Amniotic epithelial cell (primary cell): ENCODE measurements at places on chromosomes 13 and 19.

DNA sequence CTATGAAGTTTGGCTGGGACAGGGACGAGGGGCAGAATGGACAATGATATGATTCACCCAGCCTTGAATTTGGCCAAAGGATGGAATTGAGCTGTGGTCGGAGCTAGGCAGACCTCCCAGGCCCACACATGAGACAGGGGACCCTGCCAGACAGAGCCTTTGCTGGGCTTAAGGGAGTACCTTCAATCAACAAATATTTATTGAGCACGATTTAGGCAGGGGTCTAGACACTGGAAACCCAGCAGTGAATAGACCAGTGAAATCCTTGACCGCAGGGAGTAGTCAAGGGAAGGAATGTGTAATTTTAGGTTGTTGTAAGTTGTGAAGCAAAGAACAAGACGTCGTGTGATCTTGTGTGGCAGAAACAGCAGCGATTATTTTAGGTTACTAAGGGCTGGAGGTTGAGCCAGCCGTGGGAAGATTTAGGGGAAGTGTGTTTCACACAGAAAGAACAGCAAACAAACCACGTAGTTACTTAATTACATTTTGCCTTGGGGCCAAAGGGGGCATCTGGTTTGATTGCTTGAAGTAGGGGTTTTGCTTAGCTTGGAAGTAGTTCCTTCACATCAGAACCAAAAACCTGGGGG is 16.9 kb upstream of the AP1M2 start:
- DNase-seq = peak; percentile 59

DNA sequence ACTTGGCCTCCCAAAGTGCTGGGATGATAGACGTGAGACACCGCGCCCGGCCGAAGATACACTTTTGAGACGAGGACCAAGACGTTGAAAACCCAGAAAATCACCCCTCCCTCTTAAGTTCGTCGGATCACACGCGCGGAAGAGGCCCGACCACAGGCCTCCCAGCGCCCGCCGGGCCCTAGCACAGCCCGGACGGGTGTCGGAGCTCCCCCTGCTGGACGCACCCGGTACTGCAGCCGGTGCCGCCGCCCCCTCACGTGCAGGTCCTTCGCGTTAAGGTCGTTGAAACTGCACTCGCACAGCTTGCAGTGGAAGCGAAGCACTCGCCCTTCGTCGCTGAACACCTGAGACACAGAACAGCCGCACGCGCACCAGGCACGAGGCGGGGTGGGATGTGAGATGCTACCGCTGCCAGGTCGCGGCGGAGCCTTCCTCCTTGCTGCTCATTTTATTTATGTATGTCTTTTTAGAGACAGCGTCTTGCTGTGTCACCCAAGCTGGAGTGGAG is 35.7 kb upstream of the MATK start:
- peak; percentile 14 for DNase-seq

GRCh38 chr13:74847966-74848365 is 634.0 kb downstream of the TBC1D4 start:
- DNase-seq = no peak

DNA sequence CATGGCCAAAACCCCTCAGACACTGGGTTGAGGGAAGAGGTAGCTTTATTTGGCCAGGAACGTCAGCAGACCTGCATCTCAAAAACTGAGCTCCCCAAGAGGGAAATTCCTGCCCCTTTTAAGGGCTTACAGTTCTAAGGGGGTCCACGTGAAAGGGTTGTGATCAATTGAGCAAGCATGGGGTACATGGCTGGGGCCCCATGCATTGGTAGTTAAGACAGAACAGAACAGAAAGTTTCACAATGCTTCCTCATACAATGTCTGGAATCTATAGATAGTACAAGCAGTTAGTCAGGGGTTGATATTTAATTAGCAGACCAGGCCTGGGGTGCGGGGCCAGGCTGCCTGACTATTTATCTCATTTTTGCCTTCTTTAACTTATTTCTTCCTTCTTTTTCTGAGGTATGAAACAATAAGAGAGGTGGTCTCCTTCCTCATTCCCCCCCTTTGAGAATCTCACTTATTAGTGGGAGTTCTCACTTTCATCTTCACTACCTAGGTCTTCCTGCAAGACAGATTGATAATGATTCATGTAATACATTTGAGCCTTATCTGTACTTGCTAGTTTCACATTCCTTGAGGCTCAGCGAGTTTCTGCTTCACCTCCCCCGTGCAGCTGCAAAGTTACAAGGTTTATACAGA is 84.8 kb downstream of the SLC25A15 start:
- peak; percentile 23 for DNase-seq

- no peak for DNase-seq
These were observed 10.0 kb upstream of the OR1M1 start for GRCh38 chr19:9076901-9077300.

DNA sequence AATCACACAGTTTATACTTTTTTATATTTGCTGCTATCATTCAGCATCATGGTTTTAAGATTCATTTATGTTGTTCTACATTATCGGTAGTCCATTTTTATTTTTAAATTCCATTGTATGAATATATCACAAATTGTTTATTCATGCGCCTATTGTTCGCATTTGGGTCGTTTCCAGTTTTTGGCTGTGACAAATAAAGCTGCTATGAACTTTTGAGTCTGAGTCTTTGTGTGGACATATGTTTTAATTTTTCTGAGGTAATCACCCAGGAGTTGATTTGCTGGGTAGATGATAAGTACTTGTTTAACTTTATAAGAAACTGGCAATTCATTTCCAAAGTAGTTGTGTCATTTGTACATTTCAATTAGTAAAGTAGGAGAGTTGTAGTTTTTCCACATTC is 74.2 kb upstream of the CSNK1A1L start:
- no peak for DNase-seq

DNA sequence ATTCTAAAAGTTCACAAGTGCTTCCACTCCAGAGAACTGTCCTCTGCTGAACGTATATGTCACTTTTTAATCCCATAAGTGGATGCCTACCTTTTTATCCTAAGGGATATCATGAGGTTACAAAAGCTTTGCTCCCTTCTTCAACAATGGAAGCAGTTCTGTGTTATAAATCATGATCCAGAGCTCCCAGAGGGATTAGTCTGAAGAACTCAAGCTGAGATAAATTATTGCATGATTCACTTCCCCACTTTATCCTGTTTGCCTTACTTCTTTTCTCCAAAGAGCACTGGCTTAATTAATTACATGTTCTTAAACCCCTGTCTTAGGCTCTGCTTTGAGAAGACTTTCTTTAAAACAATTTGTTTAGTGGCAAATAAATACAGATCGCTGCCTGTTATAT is 246.7 kb downstream of the PCDH17 start:
- DNase-seq = peak; percentile 13

DNA sequence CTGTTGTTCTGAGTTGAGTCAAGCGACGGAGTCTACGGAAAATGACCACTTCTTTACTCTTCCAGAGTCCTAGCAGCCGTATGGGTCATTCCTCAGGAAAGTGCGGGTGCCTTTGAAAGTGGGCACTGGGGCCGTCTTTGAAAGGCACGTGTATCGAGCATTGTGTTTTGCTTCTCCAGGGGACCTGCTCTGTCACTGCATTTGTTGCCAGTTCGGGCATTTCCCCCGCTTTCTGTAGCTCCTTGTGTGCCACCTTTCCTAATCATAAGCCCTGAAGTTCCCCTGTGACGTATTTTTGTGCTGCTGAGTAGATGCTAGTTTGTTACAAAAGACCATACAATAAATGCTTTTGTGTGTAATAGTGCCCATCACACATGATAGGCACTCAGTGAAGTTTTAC is 24.4 kb downstream of the SPATA13 start:
- DNase-seq = no peak

DNA sequence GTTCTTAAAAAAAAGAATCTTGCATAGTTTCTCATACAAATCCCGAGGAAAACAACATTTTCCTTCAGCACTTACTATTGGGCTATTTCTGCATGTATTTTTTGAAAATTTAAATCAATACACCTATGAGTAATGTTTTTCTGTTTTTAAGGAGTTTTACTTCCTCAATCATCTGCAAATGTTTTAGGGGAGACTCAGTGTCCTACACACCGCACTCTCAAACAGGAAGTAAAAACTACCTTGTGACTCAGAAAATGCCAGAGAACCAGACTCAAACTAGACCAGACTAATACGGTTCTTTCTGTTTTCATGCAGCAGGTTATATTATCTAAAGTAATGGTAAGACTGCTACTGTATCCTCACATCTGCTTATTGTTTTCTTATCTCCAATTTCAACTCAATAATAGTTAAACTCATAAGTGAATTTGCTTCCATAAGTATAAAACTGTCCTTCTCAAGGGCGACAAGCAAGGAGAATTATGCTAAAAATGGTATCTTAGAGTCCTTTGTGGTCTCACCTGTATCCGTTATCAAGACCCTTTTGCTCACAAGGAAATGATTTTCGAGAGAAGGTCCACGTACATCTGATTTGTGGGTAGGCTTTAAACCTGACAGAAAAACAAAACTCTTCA is 52.5 kb downstream of the FLT3 start:
- peak; percentile 55 for DNase-seq

DNA sequence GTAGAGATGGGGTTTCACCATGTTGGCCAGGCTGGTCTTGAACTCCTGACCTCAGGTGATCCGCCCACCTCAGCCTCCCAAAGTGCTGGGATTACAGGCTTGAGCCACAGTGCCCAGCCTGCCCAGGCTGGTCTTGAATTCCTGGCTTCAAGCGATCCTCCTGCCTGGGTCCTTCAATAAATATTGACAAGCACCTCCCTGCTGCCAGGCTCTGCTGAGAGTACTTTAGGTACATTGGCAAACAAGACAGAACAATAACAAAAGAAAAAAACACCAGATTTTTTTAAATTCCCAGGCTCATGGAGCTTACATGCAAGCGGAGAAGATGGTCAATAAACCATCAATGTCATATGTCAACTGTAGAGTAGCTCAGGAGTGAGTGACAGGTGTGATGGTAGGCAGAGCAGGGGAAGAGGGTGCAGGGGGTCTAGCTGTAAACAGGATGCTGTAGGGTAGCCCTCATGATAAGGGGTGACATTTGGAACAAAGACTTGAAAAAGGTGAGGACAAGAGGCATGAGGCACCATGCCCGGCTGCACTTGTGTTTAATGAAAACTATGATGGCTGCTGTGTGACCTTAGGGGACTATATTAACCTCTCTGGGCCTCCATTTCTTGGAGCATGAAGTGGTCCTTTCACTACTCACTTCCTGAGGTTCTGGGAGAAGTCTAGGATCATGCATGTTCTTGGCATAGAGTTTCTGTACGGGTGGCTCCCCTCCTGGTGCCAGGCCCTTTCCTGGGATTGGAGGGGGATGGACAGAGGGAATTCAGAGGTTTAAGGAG is 19.6 kb downstream of the SULT2B1 start:
- no peak for DNase-seq

DNA sequence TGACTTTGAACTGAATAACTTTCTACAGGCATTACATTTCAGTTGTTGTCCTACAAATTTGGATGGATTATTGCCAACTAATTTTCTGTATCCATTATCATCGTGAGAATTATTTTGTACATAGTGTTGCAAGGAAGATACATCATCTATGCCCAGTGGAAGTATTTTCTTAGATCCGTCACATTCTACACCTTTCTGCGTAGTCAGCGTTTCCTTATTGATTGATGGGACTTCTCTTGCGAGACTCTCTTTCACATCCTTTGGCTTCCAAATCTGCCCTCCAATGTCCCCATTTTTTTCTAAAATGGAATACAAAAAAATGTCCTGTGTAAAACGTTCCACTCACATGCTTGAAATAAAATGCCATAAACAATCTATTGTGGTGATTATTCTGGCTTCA is 9.2 kb downstream of the ZIM3 start:
- DNase-seq = no peak

DNA sequence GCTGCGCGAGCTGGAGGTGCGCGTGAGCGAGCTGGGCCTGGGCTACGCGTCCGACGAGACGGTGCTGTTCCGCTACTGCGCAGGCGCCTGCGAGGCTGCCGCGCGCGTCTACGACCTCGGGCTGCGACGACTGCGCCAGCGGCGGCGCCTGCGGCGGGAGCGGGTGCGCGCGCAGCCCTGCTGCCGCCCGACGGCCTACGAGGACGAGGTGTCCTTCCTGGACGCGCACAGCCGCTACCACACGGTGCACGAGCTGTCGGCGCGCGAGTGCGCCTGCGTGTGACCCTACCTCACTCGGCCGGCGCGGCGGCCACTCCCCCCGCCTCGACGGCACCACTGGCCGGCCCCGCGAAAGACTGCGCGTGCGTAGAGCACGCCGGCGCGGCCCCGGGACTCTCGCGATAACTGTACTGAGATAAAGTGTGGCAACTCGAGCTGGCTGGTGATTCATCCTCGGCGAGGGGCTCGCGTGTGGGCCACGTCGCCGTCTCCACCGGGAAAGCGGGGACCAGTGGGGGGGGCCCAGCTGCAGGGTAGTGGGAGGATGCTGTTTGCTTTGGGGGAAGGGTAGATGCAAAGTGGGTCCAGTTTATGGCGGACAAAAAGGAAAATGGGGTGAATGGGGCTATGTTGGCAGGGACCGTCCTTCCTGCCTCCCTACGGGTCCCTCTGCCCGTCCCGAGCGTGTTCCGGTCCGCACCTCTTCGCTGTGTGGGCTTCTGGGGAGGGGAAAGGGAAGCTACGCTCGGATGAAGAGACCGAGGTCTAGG is 11.4 kb downstream of the FUT6 start:
- peak; percentile 85 for DNase-seq
